Placental pericyte (primary cell): ENCODE measurements at places on chromosomes 12 and 14. TPM values are rescaled to one million over a fixed set of nuclear protein-coding genes. Genes with fewer than 3 reads are reported as not detected.

The KRT83 gene
- not detected in 2 replicates for total RNA-seq

The EPYC gene
- total RNA-seq = not detected in 2 replicates

The C12orf60 gene
- total RNA-seq = 0.44 and 0.86 TPM in 2 replicates

The DTX1 gene
- under 0.01 TPM in 1 of 2 replicates, not detected in the other for total RNA-seq

The BIN2 gene
- total RNA-seq = not detected in 2 replicates

The POTEM gene
- total RNA-seq = not detected in 2 replicates

The RNASE1 gene
- 0.43 TPM in 1 of 2 replicates, not detected in the other for total RNA-seq

The DBX2 gene
- not detected in 2 replicates for total RNA-seq

The OR6C2 gene
- not detected in 2 replicates for total RNA-seq

The TRHDE gene
- 0.66 and 6.3 TPM in 2 replicates for total RNA-seq

The PTGES3 gene
- 58.2 and 118 TPM in 2 replicates for total RNA-seq

The SLC24A4 gene
- not detected in 2 replicates for total RNA-seq

The ARHGEF25 gene
- total RNA-seq = 9.0 and 9.8 TPM in 2 replicates

The COX14 gene
- total RNA-seq = 28.8 and 29.8 TPM in 2 replicates

The MDGA2 gene
- under 0.01 and 0.43 TPM in 2 replicates for total RNA-seq

The PLCZ1 gene
- 0.57 TPM in 1 of 2 replicates, not detected in the other for total RNA-seq

The ANKS1B gene
- total RNA-seq = 0.86 TPM in 1 of 2 replicates, not detected in the other

The MIP gene
- not detected in 2 replicates for total RNA-seq

The ETNK1 gene
- total RNA-seq = 21.0 and 39.2 TPM in 2 replicates

The GTF2A1 gene
- 24.7 and 34.2 TPM in 2 replicates for total RNA-seq

The ABCD2 gene
- under 0.01 and 0.14 TPM in 2 replicates for total RNA-seq

The PITPNM2 gene
- 4.6 and 5.7 TPM in 2 replicates for total RNA-seq

The PIWIL1 gene
- total RNA-seq = not detected in 2 replicates

The TMEM63C gene
- total RNA-seq = under 0.01 TPM in 1 of 2 replicates, not detected in the other

The SOAT2 gene
- total RNA-seq = not detected in 2 replicates

The ADGRD1 gene
- total RNA-seq = 3.5 TPM in 1 of 2 replicates, not detected in the other

The TBX5 gene
- 7.0 and 7.2 TPM in 2 replicates for total RNA-seq

The ANKRD13A gene
- total RNA-seq = 28.4 and 134 TPM in 2 replicates

The IL31 gene
- total RNA-seq = not detected in 2 replicates

The CD69 gene
- total RNA-seq = 1.9 TPM in 1 of 2 replicates, not detected in the other

The TAS2R46 gene
- 2.6 and 3.5 TPM in 2 replicates for total RNA-seq
